Fibroblast of skin of left quadriceps (primary cell): ENCODE measurements at places on chromosomes 5 and 9.

- DNase-seq = no peak
Observed at GRCh38 chr9:18437315-18438201, 36.4 kb upstream of the ADAMTSL1 start.

DNA sequence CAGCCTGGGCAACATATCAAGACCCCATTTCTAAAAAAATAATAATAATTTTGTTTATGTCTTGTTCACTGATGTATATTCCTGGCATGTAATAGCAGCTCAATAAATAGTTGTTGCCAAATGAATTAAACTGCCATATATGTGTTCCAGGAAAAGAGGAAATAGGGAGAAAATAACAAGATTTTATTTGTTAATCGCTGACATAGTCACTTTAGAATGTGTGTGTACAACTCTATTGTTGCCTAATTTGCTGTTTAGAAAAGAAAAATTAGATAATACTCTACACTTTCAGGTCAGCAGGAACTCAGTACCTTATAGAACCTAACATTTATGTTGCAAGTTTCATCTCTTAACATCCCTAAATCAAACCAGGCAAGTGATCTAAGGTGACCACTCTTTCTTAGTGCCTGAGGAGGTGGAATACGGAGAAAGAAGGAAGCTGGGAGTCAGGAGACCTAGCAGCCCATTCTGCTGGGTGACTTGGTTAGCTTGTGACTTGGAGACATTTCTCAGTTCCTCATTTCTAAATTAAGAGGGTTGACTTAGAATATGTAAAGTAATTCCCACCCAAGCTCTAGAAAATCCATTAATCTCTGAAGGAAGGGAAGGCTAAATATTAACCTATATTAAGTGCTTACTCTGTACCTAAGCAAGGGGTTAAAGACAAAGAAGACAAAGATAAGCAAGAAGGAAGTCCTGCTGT, 110.3 kb upstream of the IQGAP2 start:
- DNase-seq = no peak

- DNase-seq = no peak
Observed at GRCh38 chr5:97575322-97575721, 392.3 kb upstream of the RIOK2 start.

DNA sequence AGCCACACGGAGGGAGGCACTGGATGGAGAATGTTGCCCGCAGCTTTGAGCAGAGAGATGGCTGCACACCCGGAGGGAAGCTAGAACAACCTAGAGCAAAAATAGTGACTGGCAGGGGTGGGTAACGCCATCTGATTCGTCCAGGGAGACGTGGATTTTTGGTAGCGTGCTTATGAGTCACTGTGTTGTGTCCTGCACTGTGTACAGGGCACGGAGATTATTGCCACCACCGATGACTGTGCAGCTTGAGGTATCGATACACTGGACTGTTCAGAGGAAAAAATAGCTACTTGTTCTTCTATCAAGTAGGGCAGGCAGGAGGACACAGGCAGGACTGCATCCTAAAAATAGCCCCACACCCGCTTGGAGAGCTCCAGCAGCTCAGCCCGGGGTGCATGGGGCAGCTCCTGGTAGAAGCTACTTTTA, 6.0 kb downstream of the UBE2QL1 start:
- no peak for DNase-seq

- no peak for DNase-seq
Observed at GRCh38 chr9:36881743-36882441, 152.2 kb downstream of the PAX5 start.

GRCh38 chr5:108303611-108304010, 78.3 kb downstream of the FBXL17 start:
- DNase-seq = no peak

DNA sequence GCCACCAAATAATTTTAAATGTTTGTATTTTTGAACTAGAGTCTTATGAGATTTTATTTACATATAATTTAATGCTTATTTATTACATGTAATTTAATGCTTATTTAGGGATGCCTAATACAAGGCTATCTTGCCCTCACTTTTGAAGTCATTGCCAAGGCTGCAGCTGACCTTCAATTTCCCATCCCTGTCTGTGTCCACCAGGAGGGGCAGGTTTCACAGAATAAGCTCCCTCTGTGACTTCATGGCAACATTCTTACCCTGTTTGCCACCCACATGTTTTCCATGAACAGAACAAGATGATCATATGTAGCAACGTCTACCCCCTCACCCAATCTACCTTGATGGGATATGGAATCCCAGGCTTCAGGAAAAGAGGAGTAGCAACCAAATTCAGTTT, 27.0 kb downstream of the C5 start:
- no peak for DNase-seq

DNA sequence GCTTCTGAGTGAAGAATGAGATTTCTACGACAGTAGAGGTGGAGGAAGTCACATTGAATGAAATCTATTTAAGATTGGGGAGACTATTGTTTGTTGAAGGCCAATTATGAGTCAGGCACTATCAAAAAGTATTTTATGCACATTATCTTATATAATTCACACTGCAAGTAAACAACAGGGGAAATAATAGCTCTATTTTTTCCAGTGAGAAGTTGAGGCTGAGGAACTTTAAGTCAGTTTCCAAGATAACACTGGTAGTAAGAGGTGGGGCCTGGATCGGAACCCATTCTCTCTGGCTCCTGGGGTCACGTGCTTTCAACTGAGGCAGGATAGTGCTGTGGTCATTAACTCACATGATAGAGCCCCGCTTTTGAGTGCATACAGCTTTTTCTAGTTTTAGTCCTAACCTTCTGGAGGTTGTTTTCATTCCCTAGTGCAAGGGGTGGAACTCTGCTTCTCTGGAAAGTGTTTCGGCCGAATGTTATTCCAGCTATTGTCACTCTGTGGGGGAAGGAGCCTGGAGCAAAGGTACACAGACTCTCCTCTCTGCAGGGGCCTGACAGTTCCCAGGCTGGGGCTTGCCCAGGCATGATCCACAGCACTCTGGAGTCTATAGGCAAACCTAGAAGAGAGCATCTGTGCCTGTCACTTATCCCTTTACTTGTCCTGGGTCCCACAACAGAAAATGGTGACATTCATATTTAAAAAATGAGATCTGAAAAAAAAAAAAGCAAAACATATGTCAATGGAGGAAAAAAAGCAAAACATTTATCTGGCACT, 352.4 kb upstream of the ACTBL2 start:
- DNase-seq = no peak

- no peak for DNase-seq
Observed at GRCh38 chr5:78295035-78295961, 800 bp upstream of the AP3B1 start.

- no peak for DNase-seq
Observed at GRCh38 chr9:32991897-32992594, 9.4 kb downstream of the APTX start.

DNA sequence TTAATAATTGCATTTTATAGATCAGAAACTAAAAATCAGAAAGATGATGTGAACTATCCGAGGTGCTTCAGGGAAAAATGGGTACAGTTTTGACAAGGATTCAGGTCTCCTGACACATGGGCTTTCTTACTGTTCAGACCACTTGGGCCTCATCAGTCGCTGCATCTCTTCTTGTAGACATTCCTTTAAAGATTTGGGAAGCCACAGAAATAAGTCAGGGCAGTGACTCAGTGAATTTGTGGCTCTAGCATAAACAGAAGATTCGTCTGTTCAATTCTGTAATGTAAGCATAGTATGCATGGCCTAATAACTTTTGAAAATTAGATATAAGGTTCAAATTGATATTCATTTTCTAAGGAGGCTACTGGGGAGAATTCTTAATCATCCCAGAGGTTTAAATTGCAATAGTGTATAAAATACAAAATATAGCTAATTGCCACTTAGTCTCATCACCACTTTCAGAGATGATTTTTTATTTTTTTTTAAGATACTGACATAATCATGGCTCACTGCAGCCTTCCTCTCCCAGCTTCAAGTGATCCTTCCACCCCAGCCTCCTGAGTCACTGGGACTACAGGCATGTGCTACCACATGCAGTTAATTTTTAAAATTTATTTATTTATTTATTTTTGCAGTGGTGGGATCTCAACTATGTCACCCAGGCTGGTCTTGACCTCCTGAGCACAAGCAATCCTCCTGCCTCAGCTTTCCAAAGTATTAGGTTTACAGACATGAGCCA, 48.9 kb downstream of the RASEF start:
- DNase-seq = no peak

- DNase-seq = no peak
Observed at GRCh38 chr9:133238851-133239532, 29.9 kb upstream of the OBP2B start.

- DNase-seq = no peak
Observed at GRCh38 chr5:107359916-107360234, 310.9 kb downstream of the EFNA5 start.

- DNase-seq = no peak
Observed at GRCh38 chr9:73839471-73839870, 657.7 kb upstream of the RORB start.

GRCh38 chr5:141051521-141051866, 320 bp downstream of the PCDHB1 start:
- no peak for DNase-seq

DNA sequence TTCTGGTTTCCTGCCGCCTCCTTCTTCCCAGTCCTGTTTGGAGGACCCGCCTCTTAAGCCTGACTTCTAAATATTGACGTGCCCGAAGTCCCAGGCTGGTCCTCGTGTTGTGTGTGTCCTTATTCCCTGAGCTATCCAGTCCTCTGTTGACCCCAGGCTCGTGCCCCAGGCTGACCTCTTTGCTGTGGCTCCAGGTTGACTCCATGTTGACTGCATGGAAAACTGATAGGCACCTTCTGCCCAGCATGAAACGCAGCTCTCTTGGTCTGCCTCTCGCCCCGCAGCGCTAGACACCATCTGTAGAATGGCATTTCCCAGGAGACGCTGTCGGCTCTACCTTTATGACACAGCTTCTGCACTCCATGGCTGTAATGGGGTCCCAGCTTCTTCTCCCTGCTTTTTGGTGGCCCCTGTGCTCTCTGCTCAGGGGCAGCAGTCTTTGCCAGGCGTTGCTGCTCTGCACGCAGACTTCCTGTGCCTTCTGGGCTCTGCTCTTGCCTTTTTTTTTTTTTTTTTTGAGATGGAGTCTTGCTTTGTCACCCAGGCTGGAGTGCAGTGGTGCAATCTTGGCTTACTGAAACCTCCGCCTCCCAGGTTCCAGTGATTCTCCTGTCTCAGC, 28.4 kb downstream of the EHMT1 start:
- DNase-seq = no peak

GRCh38 chr5:2634399-2635176, 116.9 kb downstream of the IRX2 start:
- DNase-seq = no peak

DNA sequence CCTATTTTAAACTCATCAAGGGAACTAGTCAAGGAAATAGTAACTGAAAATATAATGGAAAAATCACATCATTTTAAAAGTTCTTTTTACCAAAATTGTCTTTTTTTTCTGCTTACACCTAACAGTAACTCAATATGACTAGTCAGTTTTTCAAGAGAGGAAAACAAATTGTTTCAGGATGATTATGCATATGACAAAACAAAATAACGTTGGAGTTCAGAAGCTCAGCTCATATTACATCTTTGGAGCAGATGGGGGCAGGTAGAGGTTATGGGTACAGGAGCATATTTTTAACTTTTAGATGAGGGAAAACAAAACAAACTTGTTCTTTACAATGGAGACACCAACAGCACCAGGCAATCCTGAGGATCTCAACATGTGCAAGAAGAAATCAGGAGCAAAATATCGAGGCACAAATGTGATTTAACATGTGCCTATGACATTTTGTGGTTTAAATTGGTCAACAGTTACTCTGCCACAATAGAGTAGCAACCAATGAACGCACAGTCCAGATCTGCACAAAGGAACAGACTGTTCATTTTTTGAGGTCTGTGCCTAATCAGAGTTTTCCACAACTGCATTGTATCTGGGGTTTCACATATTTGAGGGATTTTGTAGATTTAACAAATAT, 659.0 kb downstream of the ANXA1 start:
- DNase-seq = no peak
